ENCODE measurements at places on chromosomes 16 and 17. TPM values are rescaled to one million over a fixed set of nuclear protein-coding genes. Genes with fewer than 3 reads are reported as not detected.
A peak's percentile ranks its signal among the peaks of the same experiment; 100 is the strongest.

OR3A3 gene
- total RNA-seq: not detected

- DNase-seq: peak; percentile 88
Measured at GRCh38 chr17:16286009-16286946, 67.0 kb downstream of the CENPV start.

DNA sequence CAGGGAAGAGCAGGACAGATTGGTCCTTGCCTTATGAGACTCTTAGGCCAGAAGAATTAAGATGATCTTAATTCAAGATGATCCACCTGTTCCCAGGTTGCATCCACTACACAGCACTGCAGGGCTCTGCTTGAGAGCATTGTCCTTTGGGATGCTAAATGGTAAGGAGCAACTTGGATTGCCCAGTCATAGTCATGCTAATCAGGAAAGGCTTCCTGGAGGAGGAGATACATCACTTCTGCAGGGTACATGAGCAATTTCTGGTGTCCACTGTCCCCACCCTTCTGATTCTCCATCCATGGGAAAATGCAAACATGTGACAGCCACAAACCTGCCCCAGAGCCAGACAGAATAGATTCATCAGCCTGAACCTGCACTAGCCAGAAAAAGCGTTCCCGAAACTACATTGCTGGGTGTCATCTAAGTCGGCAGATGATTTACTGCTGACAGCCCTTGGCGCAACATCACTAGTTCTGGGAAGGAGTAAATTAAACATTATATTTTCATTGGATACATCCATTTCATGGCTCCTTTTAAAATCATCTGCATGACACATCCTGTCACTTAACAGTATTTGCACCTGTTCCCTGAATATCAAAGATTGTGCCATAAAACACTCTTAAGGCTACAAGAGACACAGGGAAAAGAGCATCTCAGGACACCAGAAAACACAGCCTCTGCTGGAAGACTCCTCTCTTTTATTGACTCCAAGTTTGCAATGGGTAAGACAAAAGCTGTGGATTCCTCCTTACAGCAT, 282.2 kb downstream of the MAF start:
- no peak for DNase-seq

TBC1D28 gene
- not detected for total RNA-seq

DNA sequence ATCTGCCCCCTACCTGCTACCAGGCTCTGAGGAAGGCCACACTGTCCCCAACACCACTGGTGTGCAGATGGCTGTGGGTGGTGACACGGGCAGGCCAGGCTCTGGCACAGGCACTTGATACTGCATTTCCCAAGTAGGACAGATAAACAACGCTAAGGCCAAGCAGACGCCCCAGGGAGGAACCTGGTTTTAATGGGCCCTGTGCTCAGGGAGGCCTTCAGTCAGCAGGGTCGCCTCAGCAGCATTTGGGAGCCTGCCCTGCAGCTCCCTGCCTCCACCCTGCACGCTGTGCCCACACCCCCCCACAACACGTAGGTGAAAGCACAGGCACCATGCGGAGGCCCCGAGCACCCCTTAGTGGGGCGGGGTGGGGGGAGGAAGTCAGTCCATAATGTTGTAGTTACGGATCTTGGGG, 3.3 kb upstream of the FASN start:
- DNase-seq: no peak

- DNase-seq: peak; percentile 36
Measured at GRCh38 chr17:15892731-15893657, 51.9 kb upstream of the ADORA2B start.

DNA sequence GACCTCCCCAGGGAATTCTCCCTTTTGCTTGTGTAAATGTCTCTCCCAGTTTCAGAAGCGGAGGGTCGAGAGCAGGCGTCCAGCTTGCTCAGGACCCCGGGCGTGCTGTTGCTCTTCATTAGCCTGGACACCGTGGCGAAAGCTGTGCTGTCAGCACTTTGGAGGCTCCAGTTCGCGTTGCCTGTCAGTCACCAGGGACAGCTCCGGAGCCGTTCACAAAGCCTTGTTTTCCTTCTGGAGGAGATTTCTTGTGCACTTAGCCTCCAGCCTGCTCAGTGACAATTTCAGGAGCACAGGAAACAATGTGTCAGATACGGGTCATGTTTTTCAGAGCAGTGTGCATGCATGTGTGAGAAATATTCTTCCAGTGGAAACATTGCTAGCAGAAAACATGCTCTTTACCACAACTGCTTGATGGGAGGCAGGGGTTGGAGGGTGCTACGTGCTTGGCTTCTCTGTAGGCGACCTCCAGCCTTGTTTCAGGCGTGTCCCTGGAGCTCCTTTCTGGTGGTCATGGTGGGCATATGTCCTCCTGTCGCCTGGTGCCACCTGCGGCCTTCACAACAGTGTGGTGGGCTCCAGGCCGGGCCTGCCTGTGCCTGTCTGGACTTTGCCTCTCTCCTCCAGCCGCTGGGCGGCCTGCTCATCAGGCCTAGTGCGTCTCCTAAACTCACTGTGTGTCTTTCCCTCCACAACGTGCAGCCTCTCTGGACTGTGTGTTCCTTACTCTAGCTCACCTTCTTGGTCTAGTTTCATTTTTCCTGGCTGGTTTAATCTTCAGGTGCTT, 29.0 kb downstream of the ZNF750 start:
- DNase-seq: no peak

DNA sequence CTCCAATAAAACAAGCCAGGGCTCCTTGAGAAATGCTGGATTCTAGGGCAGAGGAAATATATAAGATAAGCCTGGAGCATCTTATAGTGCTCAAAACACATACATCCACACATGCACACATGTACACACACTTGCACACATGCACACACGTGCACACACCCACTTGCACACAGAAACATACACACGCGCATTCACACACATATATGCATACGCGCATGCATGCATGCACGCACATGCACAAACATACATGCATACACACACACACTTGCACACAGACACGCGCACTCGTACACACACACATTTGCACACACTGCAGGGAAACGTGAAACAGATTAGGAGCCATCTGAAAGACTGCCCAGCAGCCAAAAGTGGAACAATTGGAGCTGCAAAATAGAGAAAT, 8.0 kb upstream of the ENPP7 start:
- DNase-seq: no peak

SEZ6 gene
- total RNA-seq: not detected
